ENCODE measurements at places on chromosomes 2 and 18.

DNA sequence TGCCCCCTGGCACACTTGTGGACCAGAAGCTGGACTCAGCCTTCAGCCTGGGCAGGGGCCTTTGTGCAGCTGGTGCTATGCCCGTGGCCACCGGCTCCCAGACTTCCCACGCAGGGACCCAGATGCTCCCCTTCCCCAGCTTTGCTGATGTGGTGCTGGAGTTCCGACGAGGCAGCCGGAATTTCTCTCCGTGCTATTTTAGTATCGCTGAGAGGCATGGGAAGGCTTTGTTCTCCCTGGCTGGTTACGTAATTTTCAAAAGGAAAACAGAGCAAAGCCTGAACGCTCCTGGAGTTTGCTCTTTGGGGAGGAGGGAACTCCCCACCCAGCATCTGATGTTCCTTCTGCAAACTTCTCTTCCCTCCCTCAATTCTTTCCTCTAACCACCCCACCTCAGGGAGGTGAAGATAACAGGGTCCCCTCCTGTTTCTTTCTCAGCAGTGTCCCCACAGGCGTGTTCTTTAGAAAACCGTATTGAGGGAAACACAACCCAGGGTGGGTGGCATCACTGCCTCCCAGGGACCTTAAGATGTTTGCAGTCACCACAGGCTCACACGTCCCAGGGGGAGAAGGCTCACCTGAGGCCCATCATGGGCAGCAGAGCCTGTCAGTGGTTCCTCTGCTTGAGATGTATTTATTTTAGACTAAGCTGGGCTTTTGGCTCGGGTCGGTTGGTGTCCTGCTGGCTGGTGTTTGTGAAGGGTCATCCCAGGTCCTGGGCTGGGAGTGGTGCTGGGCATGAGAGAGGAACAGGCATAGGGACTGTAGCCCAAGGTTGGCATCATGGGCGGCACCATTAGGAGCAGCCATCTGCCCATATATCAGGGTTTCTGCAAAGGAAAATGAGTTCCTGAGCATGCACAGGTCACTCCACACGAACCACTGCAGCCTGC lies 95.0 kb downstream of the MAPK4 start:
- no peak for DNase-seq

DNA sequence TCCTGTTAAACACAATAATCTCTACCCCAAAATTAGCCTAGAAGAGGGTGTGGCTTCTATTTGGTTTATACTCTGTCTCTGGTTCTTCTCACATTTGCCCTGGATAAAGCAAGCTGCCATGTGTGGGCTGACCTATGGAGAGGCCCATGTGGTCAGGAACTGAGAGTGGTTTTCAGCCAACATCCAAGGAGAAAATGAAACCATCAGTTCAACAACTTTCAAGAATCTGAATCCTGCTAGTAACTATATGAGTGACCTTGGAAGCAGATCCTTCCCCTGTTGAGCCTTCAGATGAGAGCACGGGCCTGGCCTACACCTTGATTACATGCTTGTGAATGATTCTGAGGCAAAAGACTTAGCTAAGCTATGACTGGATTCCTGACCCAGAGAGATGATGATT lies 11.5 kb upstream of the TRIB2 start:
- no peak for DNase-seq

GRCh38 chr18:13397504-13398163 lies 179.1 kb downstream of the LDLRAD4 start:
- DNase-seq: no peak

GRCh38 chr18:51068105-51068504 lies 38.1 kb downstream of the SMAD4 start:
- DNase-seq: no peak

DNA sequence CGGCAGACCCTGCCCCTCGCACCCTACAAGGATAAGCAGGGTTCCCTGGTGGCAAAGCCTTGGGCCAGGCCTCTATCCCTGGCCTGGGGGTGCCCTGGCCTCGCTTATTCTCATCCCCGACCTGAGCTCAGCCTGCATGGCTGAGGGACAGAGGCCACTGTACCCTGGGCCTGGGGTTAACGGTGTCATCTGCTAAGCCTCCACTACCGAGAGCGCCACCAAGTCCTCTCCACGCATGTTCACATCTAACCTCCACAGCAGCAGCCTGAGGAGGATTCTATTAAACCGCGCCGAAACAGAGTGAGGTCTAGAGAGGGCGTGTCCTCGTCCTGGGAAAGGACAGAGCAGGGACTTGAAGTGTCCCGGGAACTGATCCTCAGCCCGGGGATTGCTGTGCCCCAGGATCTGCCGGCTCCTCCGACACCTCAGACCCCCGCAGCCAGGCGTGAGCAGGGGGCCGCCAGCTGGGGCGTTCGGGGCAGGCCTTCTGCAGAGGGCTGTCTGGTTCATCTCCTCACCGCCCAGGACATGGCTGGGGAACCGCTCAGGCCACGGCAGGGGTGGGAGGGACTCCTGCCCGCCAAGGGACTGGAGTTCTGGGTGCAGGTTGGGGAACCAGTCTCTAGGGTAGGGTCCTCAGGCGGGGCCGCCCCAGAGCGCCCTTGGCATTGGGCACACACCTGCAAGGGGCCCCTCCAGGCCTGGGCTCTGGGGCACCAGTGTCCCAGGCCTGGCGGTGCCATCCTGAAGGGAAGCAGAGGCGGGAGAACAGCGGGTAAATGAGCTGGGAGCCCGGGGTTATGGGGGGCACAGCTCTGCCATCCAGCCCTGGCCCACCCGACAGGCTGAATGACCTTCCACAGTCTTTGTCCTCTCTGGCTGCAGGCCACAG lies 68.0 kb upstream of the SMAD7 start:
- no peak for DNase-seq

DNA sequence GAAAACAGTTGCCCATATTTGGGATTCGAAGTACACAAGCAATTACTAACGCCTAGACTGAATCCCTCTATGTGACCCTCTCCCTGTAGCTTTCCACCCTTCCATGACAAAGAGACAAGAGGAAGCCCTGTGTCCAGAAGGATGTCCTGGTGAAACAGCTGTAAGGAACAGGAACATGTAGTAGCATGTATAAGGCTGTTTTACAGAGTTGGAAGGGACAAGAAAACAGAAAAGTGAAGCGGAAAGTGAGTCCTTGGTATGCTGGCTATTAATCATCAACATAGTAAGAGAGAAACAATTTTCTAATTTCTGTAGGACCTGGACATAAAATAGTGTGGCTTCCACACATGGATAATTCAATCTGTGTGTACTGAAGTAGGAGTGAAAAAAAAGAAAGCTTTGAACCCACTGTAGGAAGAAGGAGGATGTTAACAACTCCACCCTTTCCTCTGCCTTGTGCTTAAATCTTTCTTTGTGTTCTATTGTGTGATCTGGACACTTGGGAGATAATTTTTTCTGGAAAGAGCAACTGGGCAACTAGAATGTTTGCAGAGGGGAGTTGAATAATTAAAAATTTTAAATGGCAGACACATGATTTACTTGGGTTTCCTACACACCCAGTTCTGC lies 162.3 kb upstream of the ZSWIM2 start:
- DNase-seq: no peak

All from DMS153 (cell line).